IMR-90 (cell line): ENCODE measurements at places on chromosomes 4 and X. TPM values are rescaled to one million over a fixed set of nuclear protein-coding genes. Genes with fewer than 3 reads are reported as not detected.

DNA sequence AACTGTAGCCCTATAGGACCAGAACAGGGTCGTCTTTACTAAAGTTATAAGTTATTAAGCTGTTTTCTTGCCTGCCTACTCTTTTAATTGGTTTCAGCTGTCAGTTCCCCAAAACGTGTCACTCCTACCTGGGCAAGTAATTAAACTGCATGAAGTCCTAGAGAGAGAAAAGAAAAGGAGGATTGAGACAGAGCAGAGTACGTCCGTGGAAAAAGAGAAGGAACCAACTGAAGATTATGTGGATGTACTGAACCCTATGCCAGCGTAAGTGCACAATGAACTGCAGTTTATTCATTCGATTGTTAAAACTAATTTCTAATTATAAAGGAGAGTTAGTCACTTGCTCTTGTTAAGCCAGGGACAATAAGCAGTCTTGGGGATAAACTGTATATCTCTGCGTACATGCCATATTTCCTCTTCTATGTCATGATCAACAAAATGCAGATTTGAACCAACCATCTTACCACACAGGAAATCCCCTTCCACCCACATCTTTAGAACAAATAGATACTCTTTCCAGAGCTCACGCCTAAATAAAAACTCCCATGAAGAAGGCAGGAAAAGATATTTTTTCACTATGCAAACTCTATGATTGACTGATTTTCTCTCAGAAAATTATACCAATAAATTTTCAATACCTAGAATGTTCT lies 22.8 kb downstream of the STAP1 start:
- no peaks in the 10 kb centered on the region for H3K4me1 ChIP-seq
- no peak overlapping the region for H3K27ac ChIP-seq
- no peak overlapping the region for H3K4me3 ChIP-seq
- DNase-seq, result no peak
- no peaks in the 10 kb centered on the region for H3K36me3 ChIP-seq

- DNase-seq, result no peak
- no peaks in the 10 kb centered on the region for H3K27me3 ChIP-seq
- H3K4me3 ChIP-seq, result no peak overlapping the region
- H3K27ac ChIP-seq, result no peak overlapping the region
- no peaks in the 10 kb centered on the region for H3K36me3 ChIP-seq
Observed at GRCh38 chrX:39760930-39761329, 336.8 kb downstream of the BCOR start.

GRCh38 chr4:24103434-24104157 lies 213.7 kb upstream of the PPARGC1A start:
- H3K4me3 ChIP-seq, result no peak overlapping the region
- DNase-seq, result peak; percentile 58
- peaks cover 24% of the 10 kb centered on the region for H3K4me1 ChIP-seq
- H3K27ac ChIP-seq, result peak overlapping the region; percentile 86; the same call in 1 of the 2 replicates

- DNase-seq, result peak; percentile 70
- H3K27me3 ChIP-seq, result no peaks in the 10 kb centered on the region
- no peak overlapping the region for H3K4me3 ChIP-seq
- H3K27ac ChIP-seq, result peak overlapping the region; percentile 71; the same call in 1 of the 2 replicates
- H3K36me3 ChIP-seq, result no peaks in the 10 kb centered on the region
Observed at GRCh38 chr4:173424899-173425805, 26.2 kb upstream of the SCRG1 start.

DNA sequence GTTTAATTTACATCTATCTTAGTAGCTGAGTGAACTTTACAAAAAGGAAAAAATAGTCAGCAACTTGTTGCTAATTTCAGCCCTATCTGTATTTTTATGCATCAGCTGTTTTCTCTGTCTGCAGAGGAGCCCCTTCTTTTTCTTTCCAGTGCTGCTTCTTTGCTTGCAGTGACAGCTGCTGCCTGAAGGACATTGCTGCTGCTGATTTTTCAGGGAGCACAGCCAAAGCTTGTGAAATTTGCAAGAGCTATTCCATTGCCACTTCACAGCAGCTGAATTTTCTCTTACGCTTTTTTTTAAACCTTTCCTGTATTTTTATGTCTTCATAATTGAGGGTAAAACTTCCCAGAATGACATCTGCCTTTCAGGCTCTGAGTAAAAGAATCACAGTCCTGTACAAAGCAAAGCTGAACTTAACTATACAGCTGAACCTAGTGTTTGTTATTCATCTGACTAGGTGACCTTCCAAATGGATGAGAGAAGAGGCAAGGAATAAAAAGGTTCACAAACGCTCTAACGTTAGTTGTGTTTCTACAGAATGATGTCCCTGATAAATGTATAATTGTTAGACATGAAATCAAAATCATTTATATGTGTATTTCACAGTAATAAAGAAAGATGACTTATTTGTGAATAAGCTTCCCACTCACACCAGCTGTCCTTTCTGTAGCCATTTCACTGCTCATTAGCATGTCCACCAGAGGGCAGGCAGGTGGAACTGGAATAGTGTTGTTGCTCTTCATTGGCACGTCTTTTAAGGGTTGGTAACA lies 541.4 kb downstream of the ADGRL3 start:
- DNase-seq, result no peak
- H3K4me1 ChIP-seq, result no peaks in the 10 kb centered on the region
- H3K27ac ChIP-seq, result no peak overlapping the region
- no peaks in the 10 kb centered on the region for H3K36me3 ChIP-seq
- no peak overlapping the region for H3K4me3 ChIP-seq

DNA sequence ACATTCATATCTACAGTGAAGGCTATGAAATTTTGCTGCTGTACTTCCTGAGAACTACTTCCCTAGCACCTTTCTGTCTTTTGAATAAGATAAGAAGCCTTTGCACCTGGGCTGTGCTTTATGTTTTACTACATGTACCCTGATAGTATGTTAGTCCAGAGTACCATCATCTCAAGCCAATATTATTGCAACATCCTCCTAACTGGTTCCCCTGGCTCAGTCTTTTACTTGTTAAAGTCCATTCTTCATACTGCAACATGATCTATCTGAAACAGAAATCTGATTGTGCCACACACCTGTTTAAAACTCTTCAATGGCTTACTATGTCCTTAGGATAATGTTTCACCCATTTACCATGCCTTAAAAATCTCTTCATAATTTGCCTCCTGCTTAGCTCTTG lies 102.3 kb downstream of the AGTR2 start:
- H3K27ac ChIP-seq, result no peak overlapping the region
- no peaks in the 10 kb centered on the region for H3K27me3 ChIP-seq
- H3K4me3 ChIP-seq, result no peak overlapping the region
- no peaks in the 10 kb centered on the region for H3K4me1 ChIP-seq
- DNase-seq, result no peak

DNA sequence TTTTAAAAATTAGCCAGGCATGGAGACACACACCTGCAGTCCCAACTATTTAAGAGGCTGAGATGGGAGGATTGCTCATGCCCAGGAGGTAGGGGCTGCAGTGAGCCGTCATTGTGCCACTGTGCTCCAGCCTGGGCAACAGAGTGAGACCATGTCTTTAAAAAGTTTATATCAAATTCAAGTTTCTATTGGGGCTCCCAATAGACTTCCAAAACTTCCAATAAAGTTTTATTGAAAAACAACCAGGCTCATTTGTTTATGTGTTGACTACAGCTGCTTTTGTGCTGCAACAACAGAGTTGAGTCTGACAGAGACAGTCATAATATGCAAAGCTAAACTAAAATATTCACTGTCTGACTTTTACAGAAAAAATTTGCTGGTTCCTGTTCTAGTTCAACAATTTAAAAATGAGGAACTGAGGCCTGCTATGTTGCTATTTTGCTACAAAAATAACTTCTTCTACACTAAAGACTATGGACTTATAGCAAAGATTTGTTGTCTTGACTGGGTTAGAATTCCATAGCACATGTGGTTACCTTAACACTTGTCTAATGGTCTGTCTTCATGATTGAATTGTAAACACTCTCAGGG lies 63.3 kb upstream of the RELL1 start:
- DNase-seq, result no peak
- no peak overlapping the region for H3K27ac ChIP-seq
- H3K27me3 ChIP-seq, result peaks cover 11% of the 10 kb centered on the region
- no peaks in the 10 kb centered on the region for H3K4me1 ChIP-seq
- H3K36me3 ChIP-seq, result no peaks in the 10 kb centered on the region
- H3K4me3 ChIP-seq, result no peak overlapping the region

DNA sequence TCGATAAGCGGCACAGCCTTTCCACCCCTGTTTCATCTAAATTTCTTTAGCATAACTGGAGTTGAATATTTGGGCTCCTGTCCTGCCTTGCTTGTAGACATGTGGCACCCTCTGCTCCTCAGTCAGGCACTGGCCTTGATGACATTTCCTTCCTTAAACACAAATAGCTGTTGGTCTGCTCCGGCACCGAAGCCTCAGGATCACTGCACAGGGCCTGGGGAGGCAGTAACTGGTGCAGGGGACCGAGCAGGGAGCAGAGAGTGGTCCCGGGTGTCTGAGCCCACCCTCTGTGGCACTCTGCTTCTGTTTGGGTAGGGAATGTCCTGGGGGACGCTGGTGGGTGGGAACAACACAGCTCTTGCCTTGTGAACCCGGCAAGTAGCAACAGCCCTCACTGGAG lies 13.6 kb downstream of the RGS12 start:
- H3K36me3 ChIP-seq, result no peaks in the 10 kb centered on the region
- no peaks in the 10 kb centered on the region for H3K27me3 ChIP-seq
- no peak overlapping the region for H3K4me3 ChIP-seq
- DNase-seq, result no peak
- H3K4me1 ChIP-seq, result peaks cover 23% of the 10 kb centered on the region
- no peak overlapping the region for H3K27ac ChIP-seq

DNA sequence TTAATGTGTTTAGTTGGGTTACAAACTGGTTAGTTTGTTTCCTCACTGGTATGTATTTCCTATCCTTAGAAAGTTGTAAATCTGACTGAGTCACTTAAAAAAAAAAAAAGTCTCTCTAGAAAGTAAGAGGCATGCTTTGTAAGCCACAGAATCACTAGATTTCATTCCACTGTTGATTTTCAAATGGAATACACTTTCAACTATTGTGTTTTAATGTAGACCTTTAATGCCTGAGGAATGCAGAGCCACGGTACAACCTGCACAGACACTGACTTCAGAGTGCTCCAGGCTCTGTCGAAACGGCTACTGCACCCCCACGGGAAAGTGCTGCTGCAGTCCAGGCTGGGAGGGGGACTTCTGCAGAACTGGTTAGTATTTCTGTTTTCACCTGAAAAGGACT lies 88.6 kb downstream of the HHIP start:
- peak; percentile 72 for DNase-seq
- no peak overlapping the region for H3K27ac ChIP-seq
- no peaks in the 10 kb centered on the region for H3K27me3 ChIP-seq
- no peaks in the 10 kb centered on the region for H3K36me3 ChIP-seq

GRCh38 chr4:4323705-4324534 lies 33.9 kb downstream of the ZBTB49 start:
- H3K27ac ChIP-seq, result no peak overlapping the region
- no peak overlapping the region for H3K4me3 ChIP-seq
- peak; percentile 36 for DNase-seq

DNA sequence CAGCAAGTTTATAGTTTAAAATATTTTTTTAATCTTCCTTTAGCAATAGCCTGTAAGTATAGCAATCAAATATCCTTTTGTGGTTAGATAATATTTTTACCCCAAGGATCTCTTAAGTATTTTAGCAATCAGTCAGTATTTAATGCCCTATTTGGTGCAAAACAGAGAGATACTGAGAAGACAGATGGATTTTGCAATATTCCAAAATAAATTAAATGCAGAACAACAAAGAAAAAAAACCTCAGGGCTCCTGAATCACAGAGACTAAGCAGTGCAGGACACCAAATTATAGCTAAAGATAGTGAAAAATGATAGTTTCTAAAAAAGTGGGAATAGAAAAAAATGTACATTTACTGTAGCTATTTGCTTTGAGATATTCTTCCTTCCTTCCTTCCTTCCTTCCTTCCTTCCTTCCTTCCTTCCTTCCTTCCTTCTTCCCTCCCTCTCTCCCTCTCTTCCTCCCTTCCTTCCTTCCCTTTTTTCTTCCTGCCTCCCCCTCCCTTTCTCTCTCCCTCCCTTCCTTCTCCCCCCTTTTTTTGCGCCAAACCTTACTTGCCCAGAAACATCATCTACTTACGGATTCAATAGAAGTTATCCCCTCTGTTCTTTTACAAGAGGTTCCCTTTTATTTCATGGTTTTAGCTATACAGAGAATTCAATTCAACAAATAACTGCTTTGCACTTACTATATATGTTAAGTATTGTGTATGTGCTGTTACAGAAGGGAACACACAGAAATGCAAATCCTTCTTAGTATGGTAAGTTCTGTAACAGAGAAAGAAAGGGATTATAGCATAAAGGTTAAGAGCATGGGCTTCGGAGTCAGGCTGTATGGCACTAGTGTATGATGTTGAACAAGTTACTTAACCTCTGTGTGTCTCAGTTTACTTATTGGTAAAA lies 219.0 kb downstream of the CPE start:
- no peaks in the 10 kb centered on the region for H3K27me3 ChIP-seq
- DNase-seq, result no peak
- no peaks in the 10 kb centered on the region for H3K36me3 ChIP-seq
- no peak overlapping the region for H3K4me3 ChIP-seq
- no peak overlapping the region for H3K27ac ChIP-seq
- H3K4me1 ChIP-seq, result no peaks in the 10 kb centered on the region

- no peak overlapping the region for H3K4me3 ChIP-seq
- DNase-seq, result no peak
- H3K36me3 ChIP-seq, result no peaks in the 10 kb centered on the region
- no peak overlapping the region for H3K27ac ChIP-seq
- no peaks in the 10 kb centered on the region for H3K4me1 ChIP-seq
- peaks cover 10% of the 10 kb centered on the region; the same call in 1 of the 2 replicates for H3K27me3 ChIP-seq
Observed at GRCh38 chrX:68666580-68666979, 19.1 kb downstream of the STARD8 start.

- no peak overlapping the region for H3K4me3 ChIP-seq
- H3K27ac ChIP-seq, result no peak overlapping the region
- peaks cover 11% of the 10 kb centered on the region for H3K4me1 ChIP-seq
Observed at GRCh38 chr4:113827285-113827684, 65.7 kb upstream of the CAMK2D start.

DNA sequence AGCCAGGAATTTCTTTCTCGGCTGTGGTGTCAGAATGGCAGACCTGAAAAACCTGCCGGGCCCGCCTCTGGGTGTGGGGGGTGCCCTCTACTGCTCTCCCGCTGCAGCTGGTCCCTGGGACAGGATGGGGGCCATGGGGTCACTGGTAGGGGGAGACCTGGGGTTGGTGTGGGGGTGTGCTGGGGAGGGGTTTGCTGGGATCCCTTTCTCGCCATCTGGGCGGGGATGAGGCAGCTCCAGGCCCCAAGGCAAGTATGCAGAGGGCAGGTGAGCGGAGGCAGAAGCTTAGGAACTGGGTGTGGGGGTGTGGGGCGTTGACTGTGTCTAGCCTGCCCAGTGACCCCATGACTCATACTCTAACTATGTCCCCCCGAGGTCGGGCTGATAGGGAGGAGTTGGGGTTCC lies 884 bp downstream of the CCDC120 start:
- no peak overlapping the region for H3K4me3 ChIP-seq
- H3K4me1 ChIP-seq, result no peaks in the 10 kb centered on the region
- no peak overlapping the region for H3K27ac ChIP-seq

- H3K27me3 ChIP-seq, result no peaks in the 10 kb centered on the region
- no peaks in the 10 kb centered on the region for H3K36me3 ChIP-seq
- no peak for DNase-seq
- no peak overlapping the region for H3K4me3 ChIP-seq
- H3K27ac ChIP-seq, result no peak overlapping the region
Observed at GRCh38 chr4:63222466-63222865, 1186.8 kb downstream of the TECRL start.

The DMD gene
- total RNA-seq, result 10.6 and 11.8 TPM in 2 replicates

The ADRA2C gene
- under 0.01 and 0.28 TPM in 2 replicates for total RNA-seq

The RAB40A gene
- under 0.01 TPM in 2 replicates for total RNA-seq

The SPATA4 gene
- under 0.01 and 0.28 TPM in 2 replicates for total RNA-seq

The LONRF3 gene
- not detected in 2 replicates for total RNA-seq

The CD38 gene
- total RNA-seq, result not detected in 2 replicates
